ENCODE measurements at places on chromosomes 2 and 18.

GRCh38 chr2:110662560-110662959, 15.3 kb downstream of the BUB1 start:
- no peak for DNase-seq

- DNase-seq = no peak
These were observed 46.2 kb downstream of the E2F6 start for GRCh38 chr2:11419781-11420180.

GRCh38 chr2:12096051-12096787, 349.8 kb downstream of the LPIN1 start:
- no peak for DNase-seq

DNA sequence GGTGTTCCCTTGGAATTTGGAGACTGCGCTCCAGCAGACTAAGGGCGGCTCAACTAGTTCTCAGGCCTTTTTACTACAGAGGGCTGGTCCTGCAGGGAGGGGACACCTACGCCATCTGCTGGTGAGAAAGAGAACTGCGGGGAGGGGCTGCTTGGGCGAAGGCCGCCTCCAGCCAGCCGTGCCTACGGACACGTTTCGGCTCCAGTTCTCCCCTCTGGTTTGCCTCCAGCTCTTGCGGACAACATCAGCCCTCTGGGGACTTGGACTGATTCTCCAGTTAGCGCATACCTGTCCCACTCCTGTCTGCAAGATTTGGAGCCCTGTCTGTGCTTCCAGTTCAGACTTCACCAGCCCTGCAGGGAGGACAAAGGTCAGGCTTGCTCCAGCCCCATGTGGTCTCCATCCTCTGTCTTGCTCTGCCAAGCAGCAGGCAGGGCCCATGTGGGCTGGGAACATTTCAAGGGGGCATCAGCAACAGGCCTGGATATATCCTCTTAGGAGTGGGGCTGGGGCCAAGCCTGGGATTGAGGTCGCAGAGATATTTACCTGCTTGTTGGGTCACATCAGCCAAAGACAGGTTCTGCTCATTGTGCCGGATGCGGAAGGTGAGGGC, 10.3 kb downstream of the PTPRN start:
- peak; percentile 83 for DNase-seq

DNA sequence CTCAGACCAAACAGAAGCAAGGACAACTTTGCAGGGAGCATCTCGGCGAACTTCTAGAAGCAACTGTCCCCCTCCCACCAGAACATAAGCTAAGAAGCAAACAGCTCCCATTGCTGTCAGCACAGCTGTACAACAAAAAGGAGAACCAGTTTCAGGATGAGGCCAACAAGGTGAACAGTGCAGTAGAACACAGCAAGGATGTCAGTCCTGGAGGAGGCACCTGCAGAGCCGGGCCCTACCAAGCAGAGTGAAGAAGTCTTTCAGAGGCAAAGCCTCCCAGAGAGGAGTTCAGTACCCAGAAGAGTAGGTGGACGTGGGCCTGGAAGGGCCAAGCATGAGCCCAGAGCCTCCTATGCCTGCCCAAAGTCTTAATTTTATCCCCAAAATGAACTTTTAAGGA, 1.0 kb downstream of the PASK start:
- DNase-seq = no peak

- no peak for DNase-seq
These were observed 43.1 kb downstream of the RMP24 start for GRCh38 chr18:36015629-36016028.

GRCh38 chr2:72778410-72778809, 47.4 kb downstream of the EXOC6B start:
- no peak for DNase-seq

- no peak for DNase-seq
These were observed 3.2 kb downstream of the NRP2 start for GRCh38 chr2:205685314-205686055.

DNA sequence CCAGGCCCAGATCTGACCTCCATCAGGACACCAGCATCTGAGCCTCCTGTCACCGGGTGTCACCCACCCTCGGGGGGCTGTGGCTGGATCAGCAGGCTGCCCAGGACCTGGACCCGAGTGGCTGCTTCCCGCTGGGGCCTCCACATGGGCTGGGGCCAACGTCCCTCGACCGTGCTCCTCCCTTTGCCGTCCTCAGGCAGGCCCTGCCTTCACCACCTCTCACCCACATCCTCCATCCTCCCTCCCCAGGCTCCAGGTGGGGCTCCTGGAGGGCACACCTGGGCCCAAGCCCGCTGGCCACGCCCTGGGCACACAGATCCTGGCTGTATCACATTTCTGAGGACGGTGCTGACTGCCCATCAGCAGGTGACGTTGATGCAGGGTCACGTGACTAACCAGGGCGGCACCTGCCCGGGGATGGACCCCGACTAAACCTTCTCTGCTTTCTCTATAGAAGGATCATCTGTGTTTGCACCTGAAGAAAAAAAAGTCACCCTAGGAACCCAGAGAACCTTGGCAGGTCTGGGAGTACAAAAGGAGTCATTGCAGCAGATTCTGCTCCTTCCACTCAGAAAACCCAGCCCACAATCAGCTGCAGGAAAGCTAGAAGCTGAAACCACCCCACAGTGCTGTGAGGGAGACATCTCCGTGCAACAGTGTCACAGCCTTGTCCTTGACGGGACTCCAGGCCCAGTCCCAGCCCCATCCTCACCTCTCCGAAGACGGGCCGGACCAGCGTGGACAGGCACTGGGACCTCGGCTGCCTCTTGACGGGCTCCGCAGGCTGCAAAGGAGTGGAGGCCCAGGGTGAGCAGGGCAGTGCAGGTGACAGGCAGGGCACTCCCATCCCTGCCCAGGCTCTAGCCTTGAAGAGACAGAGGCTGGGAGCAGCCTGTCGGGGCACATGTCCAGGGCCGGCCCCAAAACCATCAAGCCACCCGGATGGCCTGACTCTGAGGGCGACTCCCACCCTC, 11.2 kb downstream of the STK25 start:
- DNase-seq = no peak

DNA sequence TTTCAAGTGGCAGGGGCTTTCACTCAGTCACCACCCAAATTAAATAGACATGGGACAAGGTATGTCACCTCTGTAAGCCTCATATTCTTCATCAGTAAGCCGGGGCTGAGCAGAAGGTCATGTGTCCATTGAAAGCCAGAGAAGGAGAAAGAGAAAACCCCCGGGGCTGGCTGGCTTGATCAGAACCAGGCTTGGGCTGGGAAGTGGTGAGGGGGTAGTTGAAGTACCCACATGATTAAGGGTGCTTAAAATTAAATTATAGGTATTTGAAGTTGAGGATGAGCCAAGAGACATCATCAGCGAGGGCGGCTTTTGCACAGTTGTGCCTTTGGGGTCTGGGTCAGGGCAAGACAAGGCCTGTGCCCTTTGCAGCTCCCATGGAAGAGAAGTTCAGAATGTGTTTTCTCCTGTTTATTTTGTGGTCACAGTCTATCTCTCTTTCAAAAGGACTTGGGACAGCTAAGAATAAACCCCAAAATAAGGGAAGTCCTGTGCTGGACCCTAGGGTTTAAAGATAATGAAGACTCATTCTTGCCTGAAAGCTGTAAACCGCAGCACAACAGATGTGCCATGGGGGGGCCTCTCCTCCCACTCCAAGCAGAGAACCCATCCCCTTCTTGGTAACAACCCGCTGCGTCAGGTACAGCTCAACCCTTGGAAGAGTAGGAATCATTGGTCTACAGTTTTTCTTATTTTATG, 10.7 kb downstream of the DBI start:
- DNase-seq = no peak

- no peak for DNase-seq
These were observed 237.6 kb upstream of the UBE2E3 start for GRCh38 chr2:180742801-180743200.

DNA sequence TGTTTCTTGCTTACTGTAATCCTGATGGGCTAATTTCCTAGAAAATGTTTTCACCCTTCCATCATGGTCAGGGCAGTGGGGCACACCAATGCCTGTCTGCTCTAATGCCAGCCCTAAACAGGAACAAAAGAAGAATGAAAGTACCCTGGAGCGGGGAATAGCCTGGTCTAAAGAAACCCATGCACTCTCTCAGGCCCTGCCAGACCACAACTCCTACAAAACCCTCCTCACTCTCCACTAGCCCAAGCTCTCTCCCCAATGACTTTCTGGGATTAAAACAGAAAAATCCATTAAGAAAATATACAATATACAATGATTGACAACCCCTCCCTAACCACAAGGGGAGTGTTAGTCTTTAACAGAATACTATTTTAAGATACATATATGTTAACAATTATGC, 67.6 kb downstream of the AAK1 start:
- DNase-seq = no peak

GRCh38 chr18:48777744-48778116, 173.0 kb downstream of the SMAD7 start:
- DNase-seq = no peak

DNA sequence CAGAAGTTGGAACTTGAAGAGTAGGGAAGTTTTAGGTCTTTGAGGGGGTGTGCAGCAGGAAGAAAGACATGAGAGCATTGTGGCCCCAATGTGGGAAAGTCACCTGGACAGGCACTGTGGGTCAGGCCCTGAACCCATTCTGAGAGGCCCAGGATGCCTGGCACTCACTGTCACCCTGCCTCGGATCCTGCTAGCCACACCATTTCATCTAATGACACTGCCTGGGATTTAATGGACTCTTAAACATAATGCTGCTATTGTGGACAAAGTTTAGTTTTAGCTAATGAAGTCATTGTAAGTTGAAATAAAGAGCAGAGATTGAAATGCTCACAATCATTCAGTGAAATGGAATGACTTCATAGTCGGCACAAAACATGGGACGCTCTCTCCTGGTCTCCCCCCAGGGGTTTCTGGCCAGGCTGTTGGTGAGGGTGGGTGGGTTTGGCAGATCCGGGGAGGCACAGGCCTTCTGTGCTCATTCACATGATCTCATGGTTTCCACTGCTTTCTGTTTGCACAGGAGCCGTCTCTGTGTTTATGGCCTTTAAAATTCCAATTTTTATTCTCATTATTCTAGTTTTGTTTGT, 141.8 kb upstream of the KLHL29 start:
- DNase-seq = no peak

DNA sequence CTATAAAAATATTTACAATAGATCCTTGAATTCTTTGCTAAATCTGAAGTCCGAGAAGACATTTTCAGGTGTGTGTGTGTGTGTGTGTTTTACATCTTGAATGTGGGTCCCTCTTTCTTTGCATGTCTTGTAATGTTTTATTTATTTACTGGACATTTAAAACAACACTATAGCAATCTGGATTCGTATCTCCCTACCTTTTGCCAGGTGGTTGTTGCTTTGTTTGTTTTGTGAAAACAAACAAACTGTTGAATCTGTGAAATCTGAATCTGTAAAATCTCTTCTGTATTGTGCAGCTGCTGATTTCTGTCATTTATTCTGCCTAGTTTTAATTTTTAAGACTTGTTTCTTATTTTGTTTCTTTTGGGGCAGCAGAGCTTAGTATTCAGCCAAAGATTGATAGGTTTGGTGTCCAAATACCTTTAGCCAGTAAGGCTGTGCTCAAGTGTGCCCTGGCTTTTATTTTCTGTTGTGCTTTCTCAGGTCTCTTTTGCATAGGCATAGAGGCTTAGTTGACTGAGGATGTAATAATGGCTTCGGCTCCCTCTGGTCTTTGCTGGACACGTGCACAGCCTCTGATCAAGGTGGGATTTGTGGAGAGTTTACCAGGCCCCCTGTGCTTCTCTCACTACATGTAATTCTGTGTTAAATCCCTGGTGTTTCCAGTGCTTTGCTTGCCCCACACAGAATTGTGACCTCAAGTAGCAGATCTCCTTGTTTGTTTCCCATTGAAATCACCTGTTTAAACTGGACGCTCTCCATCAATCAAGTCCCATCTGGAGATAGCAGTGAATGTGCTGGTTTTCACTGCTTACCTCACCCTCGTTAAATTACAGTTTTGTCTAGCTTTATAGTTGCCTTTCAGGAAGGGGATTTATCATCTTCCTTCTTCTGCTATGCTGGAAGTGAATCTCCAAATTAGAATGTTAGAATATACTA, 71.1 kb downstream of the BIRC6 start:
- DNase-seq = no peak

GRCh38 chr2:182144776-182145165, 159.1 kb downstream of the PPP1R1C start:
- no peak for DNase-seq

DNA sequence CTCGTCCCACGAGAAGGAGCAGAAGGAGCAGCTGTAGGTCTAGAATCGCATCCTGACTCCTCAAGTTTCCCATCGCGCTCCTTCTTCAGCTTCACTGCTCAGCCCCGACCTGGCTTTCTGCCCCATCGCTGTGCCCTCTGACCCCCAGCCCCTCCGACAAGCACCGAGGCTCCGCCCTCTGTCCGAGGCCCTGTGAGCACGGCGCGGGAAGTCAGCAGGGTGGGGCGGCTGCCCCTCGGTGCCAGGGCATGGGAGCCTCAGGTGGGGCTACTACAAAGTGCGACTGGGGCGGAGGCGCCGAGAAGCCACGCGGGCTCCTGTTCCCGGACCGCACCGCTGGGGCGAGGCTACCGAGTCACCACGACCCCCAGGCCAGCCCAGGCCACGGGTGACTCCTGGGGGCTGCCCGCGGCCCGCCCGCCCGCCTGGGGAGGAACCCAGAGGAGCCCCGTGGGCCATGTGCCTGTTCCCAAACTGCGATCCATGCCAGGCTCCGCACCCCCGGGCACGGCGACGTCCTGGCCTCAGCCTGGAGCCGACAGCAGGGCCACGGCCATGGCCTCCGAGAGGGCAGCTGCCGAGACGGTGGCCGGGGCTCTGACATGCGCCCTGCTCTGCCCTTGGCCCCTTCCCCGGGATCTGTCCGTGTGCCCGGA, 36.6 kb upstream of the ID2 start:
- no peak for DNase-seq

- DNase-seq = no peak
These were observed 275.2 kb downstream of the ASXL3 start for GRCh38 chr18:33853187-33853586.

DNA sequence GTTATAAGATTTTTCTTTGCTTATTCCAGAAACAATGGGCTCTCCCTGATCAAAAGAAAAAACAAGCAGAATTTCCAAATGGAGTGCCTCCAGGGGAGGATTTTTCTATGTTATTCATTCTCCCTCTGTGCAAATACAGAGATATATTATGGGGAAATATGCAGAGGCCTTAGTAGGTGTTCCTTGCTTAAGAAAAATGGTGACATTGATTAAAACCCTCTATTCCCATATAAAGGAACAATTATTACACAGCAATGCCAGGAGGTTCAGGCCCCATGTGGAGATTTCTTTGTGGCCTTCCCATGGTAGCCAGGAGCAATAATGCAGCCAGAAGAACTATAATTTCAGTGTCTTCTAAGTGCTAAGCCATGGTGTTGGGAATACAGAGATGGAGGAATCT, 255.9 kb upstream of the CXCR4 start:
- DNase-seq = no peak

GRCh38 chr18:66560094-66560493, 43.8 kb downstream of the CDH19 start:
- no peak for DNase-seq

GRCh38 chr2:170420961-170421687, 243.2 kb downstream of the MYO3B start:
- DNase-seq = no peak

- no peak for DNase-seq
These were observed 44.2 kb downstream of the NLRC4 start for GRCh38 chr2:32220445-32220844.
